ENCODE measurements at places on chromosomes 11 and 22.

DNA sequence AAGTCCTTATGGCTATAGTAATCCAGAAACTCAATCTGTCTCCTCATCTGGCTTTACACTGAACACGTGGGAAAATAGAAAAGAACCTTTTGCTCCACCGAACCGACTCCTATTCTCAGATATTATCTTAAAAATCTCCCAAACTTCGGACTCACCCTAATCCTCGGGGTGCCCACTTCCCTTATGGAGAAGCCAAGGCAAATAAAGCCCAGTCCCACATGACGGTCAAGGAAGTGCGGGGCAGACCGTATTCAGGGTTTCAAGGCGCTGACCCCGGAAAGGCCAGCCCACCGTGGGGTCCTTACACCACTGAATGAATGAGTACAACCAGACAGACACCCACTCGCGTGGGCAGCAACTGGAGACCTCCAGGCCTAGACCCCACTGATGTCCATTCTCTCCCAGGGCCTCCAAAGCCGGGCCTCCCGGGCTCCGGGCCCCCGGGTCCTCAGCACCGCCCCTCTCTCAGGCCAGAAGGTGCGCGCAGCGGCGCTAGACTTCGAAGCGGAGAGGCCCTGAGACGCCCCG, 489 bp downstream of the NUP98 start:
- no peak for DNase-seq

- no peak for DNase-seq
Measured at GRCh38 chr22:45763236-45763624, 91.6 kb downstream of the ATXN10 start.

DNA sequence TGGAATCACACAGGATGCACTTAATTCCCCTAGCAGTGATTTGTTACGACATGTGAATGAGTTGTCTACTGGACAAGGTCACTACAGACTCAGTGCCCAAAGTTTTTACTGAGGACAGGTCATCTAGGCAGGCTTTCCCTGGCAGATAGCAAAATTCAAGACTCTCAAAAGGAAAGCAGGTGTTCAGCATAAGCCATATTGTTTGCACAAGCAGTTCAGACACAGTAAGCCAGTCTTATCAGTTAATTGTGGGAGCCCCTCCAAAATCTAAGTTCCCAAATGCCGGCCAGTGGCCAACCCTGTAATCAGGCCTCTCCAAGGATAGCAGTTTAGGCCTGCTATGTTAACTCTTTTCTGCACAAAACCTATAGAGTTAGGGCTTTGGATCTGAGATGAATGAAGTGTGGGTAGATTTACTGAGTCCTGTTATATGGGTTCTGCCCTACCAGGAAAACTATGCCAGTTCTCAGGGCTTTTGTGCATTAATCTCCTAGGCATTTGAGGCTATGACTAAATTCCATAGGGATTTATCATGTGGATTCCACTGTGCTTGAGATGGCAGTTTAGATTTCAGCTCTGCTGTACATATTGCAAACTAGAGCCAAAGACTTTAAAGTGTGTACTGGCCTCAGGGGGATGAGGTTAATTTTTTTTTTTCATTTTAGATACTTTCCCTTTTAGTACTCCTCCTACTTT, 4.8 kb upstream of the ARHGEF12 start:
- no peak for DNase-seq

- DNase-seq: no peak
Measured at GRCh38 chr11:83265331-83265730, 20.8 kb downstream of the CCDC90B start.

GRCh38 chr11:1410366-1411291, 20.9 kb downstream of the BRSK2 start:
- no peak for DNase-seq

GRCh38 chr22:24474221-24474620, 20.9 kb upstream of the UPB1 start:
- no peak for DNase-seq

DNA sequence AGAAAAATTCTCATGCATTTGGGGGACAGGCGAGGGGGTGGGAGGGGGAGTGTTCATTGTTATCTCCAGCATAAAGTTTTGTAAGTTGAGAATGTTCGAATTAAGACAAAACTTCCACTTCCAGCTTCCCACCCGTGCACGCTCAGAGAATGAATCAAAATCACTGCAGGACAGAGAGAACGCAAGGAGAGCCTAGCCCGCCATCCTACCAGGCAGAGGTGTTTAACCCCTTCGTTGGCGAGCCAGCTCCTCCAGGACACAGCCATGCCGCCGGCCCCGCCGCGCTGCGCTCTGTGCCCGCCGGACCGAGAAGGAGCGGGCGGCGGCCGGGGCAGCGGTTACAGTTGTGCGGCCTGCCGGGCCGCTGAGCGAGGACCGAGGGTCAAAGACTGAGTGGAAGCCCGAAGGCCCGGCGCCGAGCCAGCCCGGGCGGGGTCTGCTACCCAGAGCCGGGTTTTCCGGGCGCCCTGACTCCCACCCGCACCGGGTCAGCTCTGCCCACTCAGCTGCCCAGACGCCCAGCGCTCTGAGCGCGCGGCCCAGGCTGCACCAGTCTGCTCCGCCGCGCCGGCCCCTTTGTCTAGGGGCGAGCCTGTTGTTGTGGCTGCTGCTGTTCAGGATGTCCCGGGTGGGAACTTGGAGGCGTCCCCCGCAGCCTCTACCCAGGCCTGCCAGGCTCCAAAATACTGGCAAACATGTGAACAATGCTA, at the start of gene NOX4:
NOX4 (minus strand) TSS at position 395 of the 710 bp plus-strand sequence; CDS start at position 266, 129 bp downstream.
- DNase-seq: no peak

- no peak for DNase-seq
Measured at GRCh38 chr11:9747828-9748227, 84.0 kb downstream of the SWAP70 start.

GRCh38 chr11:102991776-102992175, 36.2 kb upstream of the MMP13 start:
- no peak for DNase-seq

- DNase-seq: no peak
Measured at GRCh38 chr11:58165504-58166106, 23.3 kb upstream of the OR9Q2 start.

GRCh38 chr11:73137262-73137943, 4.7 kb downstream of the FCHSD2 start:
- no peak for DNase-seq

- DNase-seq: no peak
Measured at GRCh38 chr11:26761361-26761809, 39.5 kb upstream of the SLC5A12 start.

DNA sequence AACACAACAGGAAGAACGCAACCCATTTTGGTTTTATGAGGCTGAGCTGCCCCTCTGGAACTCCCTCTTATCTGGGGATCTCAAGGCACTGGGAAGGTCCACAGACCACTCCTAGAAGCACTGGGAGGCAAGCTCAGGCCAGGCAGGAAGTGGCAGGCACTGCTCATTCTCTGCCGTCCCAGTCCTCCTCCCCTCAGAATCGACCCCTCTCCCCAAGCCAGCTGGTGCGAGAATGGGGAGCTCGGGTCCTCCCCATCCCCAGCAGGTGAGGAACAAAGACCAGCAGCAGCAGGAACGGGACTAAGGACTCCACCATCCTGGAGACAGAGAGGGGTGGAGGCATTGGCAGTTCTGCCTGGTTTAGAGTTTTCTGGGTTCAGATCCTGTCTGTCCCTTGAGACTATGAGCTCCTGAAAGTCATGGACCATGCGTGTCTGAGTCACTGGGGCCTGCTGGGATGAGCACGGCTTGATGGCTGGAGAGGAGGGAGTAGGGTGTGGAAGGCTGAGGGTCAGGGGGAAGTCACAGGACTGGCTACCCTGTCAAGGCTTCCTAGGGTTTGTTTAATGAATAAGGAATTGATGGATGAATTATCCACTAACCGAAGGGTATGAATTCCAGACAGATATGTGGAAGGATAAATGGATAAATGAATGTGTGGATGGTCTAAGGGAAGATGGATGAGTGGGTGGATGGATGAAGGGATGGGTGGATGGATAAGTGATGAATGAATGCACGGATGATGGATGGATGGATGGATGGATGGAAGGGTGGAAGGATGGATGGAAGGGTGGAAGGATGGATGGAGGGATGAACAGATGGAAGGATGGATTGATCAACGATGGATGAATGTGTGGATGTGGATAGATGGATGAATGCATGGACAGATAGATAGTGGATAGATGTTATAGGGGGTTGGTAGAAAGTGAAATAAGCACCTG, 6.4 kb downstream of the MYEOV start:
- no peak for DNase-seq

GRCh38 chr11:84468235-84468634, 1158.9 kb downstream of the DLG2 start:
- DNase-seq: no peak

DNA sequence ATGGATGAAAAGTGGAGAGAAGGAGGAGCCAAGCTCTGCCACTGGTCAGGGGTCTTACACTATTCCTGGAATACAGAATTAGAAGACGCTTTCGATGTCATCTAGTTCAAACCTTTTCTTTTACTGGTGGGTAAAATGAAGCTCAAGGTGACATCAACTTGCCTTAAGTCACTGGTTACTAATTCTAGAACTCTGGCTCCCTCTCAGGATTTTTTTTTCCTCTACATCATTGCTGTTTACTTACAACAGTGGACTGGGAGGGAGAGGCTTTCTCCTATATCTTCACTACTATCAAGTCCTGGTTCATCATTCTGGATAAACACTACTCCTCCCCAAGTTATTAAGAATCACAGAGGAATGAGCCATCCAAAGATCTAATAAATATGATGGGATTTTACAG, 82.9 kb downstream of the ETS1 start:
- no peak for DNase-seq

- no peak for DNase-seq
Measured at GRCh38 chr22:41348964-41349484, 32.7 kb upstream of the TEF start.

DNA sequence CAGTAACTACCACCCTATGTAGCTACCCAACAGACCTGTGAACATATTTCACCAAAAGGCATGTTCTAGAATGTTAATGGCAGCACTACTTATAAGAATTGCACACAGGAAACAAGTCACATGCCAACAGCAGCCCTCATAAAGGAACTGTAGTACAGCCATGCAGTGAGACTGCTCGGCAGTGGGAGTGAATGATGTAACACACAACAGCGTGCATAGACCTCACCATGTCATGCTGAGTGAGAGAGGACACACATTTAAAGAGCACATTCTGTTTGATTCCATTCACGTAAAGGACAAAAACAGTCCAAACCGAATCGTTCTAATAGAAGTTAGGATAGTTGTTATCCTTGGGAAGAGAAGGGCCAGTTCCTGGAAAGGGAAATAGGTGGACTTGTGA, 27.2 kb upstream of the KIRREL3 start:
- DNase-seq: no peak

DNA sequence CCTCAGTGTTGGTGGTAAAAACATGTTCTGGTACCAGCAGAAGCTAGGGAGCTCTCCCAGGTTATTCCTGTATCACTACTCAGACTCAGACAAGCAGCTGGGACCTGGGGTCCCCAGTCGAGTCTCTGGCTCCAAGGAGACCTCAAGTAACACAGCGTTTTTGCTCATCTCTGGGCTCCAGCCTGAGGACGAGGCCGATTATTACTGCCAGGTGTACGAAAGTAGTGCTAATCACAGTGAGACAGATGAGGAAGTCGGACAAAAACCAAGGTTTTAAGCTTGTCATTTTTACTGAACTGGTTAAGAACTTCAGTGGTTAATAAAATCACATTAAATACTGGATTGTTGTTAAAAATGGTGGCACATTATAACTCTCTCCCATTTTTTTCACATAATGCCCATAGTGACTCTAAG, 42.6 kb upstream of the VPREB1 start:
- DNase-seq: no peak

DNA sequence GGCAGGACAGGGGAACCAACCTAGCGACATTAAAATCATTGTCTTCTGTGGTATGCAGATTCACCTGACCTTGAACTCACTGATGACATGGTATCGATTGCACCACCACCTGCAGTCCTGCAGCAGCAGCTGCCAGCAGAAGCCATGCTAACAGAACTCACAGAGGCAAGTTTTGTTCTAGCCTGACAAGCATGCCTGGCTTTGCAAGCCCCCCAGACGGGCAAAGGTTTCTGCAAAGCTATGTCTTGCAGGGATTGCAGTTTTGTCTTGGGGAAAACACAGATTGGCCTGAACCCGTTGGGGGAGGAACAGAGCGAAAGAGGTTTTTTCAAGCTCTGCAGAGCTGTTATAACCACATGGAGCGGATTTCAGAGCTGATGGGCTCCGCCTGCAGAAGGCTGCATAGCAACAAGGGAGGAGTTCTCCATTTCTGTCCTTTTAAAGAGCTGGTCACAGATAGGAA, 221.0 kb downstream of the HIPK3 start:
- DNase-seq: no peak

GRCh38 chr11:126465573-126466188, 110.2 kb downstream of the ST3GAL4 start:
- no peak for DNase-seq

- no peak for DNase-seq
Measured at GRCh38 chr22:44442186-44442815, 55.7 kb downstream of the RTL6 start.

GRCh38 chr11:80168796-80169195, 728.0 kb upstream of the TENM4 start:
- DNase-seq: no peak

DNA sequence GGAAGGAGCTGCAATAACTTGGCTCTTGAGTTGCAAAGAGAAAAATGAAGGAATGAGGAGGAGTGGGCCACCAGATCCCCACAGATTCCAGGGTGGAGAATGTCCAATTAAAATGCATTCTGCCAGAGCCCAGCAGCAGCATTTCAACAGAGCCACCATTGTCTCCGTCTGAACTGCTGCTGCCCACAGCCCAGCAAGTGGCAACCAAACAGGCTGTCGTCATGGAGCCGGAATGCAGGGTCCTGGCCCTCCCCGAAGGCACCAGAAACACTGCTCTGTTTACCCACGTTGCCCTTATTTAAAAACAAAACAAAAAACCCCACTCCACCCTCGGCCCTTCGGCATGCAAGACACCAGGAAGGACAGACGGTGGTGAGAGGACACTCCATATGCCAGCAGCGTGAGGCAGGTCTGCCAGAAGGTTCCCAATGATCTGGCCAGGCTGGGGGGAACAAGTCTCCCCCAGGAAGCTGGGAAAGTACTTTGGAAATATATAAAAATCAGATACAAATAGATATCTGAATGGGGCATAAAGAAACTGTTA, 32.5 kb downstream of the PLEKHA7 start:
- no peak for DNase-seq

DNA sequence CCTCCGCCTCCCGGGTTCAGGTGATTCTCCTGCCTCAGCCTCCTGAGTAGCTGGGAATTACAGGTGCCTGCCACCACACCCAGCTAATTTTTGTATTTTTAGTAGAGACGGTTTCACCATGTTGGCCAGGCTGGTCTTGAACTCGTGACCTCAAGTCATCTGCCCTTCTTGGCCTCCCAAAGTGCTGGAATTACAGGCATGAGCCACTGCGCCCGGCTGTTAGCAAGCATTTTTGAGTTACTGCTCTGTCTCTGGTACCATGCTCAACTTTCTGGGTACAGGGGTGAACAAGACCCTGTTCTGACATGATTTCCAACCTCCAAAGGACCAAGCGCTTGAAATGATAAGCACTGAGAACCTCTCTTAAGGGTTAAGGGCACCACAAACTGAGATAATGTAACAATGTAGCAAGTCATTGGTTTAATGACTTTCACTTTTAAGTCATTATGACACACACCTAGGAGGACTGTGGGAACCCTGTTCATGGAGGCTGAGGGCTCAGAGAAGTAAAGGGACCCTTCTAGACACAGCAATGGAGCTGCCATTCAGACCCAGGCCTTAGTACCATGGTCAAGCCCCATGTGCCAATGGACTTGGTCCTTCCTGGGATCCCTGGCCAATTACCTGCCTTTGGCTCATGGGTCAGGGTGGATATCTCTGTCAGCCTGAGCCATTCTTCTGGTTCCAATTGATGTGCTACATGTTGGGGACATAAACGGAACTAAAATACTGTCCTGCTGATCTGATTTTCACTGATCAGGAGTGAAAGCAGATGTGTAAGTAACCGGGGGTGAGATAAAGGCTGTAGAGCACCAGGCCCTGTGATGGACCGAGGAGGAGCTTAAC, 11.6 kb downstream of the SLC3A2 start:
- no peak for DNase-seq

Measured in stimulated activated CD8-positive, alpha-beta memory T cell treated with anti-CD3 and anti-CD28 coated beads, Interleukin-4, amount 100 ng/mL, for 4 hours (primary cell).